ENCODE measurements at places on chromosomes 16 and 17.

DNA sequence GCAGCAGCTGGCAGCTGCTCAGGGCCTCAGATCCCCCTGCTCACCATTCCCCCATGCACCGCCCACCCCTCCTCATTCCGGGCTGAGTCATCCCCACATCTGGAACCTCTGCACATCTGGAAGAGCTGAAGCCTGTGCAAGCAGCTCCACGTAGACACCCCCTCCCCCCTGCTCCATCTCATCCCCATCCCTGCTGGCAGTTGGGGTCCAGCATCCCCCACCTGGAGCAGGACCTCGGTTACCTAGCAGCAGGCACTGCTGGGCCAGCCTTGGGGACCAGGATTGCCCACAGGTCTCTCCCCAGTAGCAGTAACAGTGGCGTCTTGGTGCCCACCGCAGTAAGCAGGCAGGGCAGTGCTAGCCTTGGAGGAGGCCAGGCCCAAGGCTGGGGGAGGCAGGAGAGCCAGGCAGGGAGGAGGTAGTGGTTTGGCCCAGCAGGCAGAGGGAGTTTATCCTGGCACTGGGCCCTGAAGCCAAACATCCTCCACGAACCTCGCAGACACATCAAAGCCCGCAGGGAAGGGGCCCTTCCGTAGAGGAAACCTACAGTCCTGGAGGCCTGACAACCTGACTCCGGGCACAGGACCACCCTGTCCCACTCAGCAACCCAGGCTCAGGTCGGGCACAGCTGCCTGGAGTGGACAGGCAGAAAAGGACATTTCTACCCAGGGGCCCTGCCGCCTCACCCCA lies 7.7 kb upstream of the TMEM92 start:
- no peak for DNase-seq

DNA sequence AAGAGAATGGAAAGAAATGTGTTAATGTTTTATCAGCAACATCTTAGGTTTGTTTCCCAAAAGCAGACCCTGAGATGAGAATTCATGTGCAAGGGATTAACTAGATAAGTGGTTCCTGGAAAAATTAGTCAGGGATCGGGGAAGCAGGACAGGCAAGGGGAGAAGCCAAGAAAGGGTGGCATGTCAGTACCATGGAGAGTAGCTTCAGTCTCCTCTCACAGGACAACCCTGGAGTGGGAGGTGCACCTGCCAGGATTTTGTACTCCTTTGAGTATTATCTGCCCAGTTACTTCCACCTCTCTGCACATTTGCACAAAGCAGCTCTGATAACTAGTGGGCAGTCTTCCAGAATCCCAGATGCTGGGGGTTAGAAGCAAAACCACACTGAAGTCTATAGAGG lies 117.0 kb downstream of the RGS9 start:
- no peak for DNase-seq

GRCh38 chr17:51180486-51180885 lies 14.3 kb downstream of the NME2 start:
- DNase-seq, result no peak

GRCh38 chr17:67218385-67218950 lies 26.5 kb downstream of the HELZ start:
- DNase-seq, result no peak

- DNase-seq, result no peak
Observed at GRCh38 chr16:10675216-10675615, 19.5 kb downstream of the TEKT5 start.

- no peak for DNase-seq
Observed at GRCh38 chr16:14105760-14106375, 34.7 kb downstream of the MRTFB start.

- DNase-seq, result no peak
Observed at GRCh38 chr16:70467113-70467512, 12.7 kb downstream of the FCSK start.

- no peak for DNase-seq
Observed at GRCh38 chr16:81437865-81438264, 6.7 kb upstream of the CMIP start.

GRCh38 chr17:17119533-17119932 lies 77.3 kb downstream of the MPRIP start:
- DNase-seq, result no peak

GRCh38 chr16:80717611-80718010 lies 86.8 kb downstream of the CDYL2 start:
- DNase-seq, result no peak

DNA sequence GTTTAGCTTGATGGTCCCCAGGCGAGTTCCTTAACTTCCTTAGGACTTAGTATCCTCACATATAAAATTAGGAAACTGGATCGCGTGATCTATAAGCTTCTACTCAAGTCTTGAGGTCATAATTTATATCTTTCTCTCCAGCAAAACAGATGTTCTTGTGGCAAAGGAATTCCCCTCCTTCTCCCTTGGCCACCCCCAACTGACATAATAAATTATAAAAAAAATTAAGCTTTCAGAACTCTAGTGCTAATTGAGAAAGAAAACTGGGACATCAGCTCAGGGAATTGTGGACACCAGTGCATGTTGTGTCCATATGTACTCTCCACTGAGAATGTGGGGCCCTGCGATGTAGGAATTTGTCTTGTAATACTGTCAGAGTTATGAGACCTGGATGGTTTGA lies 13.5 kb downstream of the GNAO1 start:
- no peak for DNase-seq

DNA sequence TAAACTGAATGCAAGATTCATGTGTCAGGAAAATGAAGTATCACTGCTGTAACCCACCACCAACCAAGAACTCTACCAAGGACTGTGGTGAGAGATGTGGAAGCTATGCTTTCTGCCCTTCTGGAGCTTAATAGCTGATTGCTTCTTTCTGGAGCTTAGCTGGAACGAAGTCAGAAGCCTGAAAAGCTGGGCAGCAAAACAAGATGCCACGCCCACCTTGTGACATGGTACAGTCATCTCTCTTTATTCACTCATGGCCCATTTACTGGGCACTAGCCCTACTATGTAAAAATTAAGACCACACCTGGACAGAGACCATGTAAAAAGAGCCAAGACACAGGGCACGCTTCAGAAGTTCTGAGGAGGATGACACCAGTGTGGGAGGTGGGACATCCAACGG lies 48.1 kb downstream of the TEX2 start:
- no peak for DNase-seq

- DNase-seq, result no peak
Observed at GRCh38 chr16:78155791-78156345, 56.4 kb downstream of the WWOX start.

DNA sequence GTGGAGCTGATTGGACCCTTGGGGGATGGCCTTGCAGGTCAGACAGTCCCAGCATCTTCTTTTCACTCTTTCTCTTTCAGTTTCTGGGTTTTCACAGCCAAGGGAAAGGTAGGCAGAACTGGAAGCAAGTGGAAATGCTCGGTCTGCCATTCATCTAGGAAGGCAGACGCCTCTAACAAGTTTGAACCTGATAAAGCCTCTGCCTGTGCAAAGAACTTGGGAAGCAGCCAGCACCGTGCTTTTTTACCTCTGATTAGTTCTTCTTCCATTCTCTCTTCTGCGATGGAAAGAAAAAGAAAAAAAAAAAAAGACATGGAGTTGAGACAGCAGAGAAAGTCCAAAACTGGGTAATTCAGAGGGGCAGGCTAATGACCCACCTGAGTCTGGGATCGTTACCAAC lies 997.8 kb upstream of the EEF2KMT start:
- DNase-seq, result no peak

DNA sequence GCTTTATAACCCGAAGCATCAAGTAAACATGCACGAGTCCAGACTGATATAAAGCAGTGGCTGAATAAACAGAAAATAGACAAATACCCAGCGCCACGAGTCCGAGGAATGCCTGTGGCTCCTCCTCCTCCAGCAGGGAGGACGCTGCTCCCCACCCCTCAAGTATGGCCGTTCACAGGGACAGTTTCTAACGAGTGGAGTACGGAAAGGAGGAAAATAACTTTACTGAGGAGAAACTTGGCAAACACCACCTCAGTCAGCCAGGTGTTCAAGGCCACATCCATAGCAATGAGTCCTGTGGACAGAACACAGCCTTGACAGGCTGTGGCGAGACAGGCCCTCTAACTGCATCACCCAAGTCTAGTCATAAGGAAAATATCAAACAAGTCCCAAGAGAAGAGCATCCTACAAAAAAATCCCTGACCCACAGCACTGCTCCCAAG lies 9.2 kb downstream of the ZDHHC7 start:
- DNase-seq, result no peak

- DNase-seq, result no peak
Observed at GRCh38 chr16:6160871-6161270, 1063.3 kb upstream of the EEF2KMT start.

DNA sequence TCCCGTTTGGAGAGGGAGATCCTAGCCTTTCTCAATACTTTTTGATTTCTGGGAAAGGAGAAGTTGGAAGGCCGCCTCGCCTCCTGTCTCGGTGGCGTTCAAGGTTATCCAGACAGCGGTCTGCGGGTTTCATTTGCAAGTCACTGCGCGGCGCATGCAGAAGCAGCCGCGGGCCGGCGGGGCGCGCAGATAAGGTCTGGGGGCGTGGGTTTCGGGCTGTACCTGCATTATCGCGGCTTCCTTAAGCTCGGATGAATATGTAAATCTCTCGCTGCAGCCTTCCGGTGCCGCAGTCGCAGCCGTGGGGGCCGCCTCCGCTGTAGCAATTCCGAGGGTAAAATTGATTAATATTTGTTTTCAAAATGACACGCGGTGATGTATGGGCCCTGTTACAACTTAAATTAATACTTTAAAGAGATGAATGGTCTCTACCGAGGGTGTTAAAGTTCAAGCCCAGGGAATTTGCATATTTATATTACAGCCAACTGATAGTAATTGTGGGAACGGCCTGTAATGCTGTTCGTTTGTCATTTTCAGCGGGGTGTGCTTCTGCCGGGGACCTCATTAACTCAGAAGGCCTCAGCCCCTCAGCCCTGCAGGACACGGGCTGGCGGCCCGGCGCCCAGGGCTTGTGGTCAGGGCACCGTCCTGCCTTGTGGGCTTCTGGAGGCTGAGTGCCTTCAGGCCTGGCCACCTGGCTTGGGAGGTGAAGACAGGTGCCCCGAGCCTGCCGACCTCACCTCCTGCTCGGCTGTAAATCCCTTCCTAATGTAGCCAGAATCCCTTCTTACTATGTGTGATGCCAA lies 99.4 kb downstream of the CYLD start:
- no peak for DNase-seq

GRCh38 chr16:51773071-51773890 lies 622.2 kb upstream of the SALL1 start:
- DNase-seq, result no peak

Measured in NCI-H748 treated with DMSO at 0.1 percent for 48 hours (cell line).